ENCODE measurements at places on chromosomes 13 and 19.

- DNase-seq: no peak
Measured at GRCh38 chr13:49409008-49409407, 34.9 kb downstream of the CAB39L start.

DNA sequence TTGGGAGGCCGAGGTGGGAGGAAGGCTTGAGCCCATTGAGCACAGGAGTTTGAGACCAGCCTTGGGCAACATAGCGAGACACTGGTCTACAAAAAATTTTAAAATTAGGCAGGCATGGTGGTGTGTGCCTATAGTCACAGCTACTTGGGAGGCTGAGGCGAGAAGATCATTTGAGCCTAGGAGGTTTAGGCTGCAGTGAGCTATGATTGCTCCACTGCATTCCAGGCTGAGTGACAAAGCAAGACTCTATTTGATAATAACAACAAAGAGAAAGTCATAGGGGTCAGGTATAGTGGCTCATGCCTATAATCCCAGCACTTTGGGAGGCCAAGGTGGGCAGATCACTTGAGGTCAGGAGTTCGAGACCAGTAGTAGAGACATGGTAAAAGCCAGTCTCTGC lies 4.6 kb upstream of the SLC44A2 start:
- no peak for DNase-seq

- no peak for DNase-seq
Measured at GRCh38 chr13:111659842-111660241, 339.4 kb downstream of the TEX29 start.

- no peak for DNase-seq
Measured at GRCh38 chr13:50951366-50951765, 41.8 kb downstream of the RNASEH2B start.

GRCh38 chr19:50460161-50460765 lies 16.0 kb upstream of the EMC10 start:
- no peak for DNase-seq

DNA sequence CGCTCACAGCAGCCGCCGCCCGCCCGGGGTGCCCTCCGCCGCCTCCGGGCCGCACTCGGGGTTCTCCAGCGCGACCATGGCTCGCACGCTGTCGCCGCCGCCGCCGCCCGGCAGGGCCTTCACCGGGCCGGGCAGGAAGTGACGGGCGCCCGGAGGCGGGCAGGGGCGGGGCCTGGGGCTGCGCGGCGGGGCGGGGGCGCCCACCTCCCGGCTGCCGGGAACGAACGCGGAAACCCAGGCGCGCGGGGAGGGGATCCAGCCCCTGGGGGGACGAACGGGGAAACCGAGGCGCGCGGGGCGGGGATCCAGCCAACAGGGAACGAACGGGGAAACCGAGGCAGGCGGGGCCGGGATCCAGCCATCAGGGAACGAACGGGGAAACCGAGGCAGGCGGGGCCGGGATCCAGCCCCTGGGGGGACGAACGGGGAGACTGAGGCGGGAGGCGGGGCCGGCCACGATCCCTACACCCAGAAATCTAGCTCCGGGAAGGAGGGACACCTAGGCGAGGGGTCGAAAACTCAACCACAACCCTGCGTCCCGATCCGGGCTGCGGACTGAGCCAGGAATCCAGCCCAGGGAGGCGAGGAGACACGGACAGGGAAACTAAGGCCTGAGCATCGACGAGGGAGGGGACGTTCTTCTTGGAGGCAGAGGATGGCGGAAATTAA lies at the start of gene R3HDM4:
Gene R3HDM4, minus strand, starts transcription at position 140 of the 669 bp plus-strand sequence. Its CDS starts 62 bp downstream, at position 78.
- peak; percentile 71 for DNase-seq

DNA sequence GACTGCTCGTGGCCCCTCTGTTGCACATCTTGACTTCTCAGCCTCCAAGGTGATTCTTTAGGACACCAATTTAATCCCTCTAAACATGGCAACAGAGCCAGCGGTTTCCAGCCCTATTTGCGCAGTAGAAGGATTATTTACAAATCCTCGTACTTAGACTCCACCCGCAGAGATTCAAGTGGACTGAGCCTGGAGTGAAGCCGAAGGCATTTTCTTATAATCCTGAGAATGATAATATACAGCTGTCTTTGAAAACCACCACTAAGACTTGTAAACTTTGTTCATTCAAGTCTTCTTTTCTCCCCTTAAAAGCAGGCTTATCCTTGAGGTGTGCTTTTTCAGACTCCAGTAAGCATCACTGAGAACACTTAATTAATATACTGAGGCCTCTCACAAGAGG lies 4.8 kb upstream of the DPRX start:
- no peak for DNase-seq

DNA sequence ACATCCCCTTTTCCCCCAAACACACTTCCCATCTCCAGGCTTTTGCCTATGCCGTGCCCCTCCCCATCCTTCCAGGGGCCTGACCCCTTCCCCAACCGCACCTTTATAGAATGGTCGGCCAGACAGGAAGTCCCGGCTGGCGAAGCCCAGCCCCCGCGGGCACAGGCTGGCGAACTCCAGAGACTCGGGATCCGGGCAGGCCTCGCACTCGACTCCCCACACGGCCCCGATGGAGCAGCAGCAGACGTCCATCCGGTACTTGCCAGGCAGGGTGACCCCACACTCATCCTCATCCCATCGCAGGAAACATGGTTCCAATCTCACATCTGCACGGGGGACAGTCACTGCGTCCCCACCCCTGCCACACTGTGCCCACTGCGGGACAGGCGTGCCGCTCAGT lies 25.7 kb downstream of the FBN3 start:
- no peak for DNase-seq

GRCh38 chr19:4622695-4623421 lies 16.5 kb upstream of the TNFAIP8L1 start:
- DNase-seq: no peak

GRCh38 chr19:46351241-46352041 lies 4.6 kb downstream of the PPP5C start:
- DNase-seq: no peak

DNA sequence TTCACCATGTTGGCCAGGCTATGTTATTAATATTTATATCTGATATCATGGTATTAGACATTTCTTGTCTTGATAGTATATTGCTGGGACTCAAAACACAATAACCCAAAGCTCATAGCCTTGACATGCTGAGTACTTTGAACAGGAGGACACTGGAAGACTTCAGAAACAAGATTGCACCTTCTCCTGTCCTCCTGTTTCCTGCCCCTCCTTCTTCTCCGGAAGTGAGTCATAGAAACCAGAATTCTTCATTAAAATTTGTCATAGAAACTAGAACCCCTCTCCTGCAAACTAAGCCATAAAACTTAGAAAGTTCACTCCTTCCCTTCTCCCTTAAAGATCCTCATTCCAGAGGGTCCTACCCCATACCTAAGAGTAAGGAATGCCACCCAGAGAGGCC lies 400.2 kb downstream of the SLITRK5 start:
- no peak for DNase-seq

DNA sequence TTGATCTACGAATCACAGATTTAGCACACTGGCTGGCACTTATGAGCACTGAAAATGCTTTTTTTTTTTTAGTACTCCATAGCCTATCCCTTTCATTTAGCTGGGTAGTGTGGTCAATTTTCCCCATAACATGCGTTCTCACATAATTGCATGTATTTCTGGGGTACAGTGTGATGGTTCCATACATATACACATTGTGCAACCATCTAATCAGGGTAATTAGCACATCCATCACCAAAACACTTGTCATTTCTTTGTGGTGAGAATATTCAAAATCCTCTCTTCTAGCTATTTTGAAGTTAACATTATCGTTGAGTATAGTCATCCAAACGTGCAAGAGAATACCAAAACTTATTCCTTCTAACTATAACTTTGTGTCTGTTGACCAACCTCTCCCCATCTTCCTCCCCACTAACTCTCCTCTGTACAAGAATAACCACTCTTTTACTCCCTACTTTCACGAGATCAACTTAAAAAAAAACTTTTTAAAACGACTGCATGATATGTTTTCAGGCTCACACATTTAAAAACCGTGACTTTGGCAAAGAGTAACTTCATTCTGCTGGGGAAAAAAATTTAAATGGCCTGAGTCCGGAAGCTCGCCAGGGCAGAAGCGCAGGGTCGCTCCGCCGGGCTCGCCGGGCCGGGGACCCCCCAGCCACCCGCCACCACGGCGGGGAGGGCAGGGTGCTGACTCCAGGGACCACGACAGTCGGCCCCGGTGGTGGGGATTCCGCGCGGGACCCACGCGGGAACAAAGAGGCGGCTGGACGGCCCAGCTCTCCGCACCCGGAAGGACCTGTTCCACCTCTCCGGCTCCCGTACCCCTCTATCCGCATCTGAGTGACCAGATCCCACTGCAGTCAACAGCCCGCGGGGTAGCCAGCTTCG lies 868 bp upstream of the UBAC2 start:
- no peak for DNase-seq

GRCh38 chr19:36201684-36202083 lies 12.8 kb downstream of the ZNF565 start:
- no peak for DNase-seq

- DNase-seq: no peak
Measured at GRCh38 chr19:41767115-41767514, 11.8 kb downstream of the CEACAM6 start.

DNA sequence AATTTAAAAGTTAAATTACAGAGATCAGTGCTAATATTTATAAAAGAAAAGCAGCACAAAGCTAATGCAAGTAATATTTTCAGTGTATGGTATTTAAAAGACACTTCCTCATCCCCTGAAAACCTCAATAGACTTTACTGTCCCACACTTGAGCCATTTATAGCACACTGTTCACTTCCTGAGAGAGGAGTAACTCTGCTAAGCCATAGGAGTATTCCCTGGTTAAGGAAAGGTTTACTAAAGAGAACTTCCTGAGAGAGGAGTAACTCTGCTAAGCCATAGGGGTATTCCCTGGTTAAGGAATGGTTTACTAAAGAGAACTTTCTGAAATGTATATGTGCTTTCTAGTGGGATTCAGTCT lies 159.4 kb downstream of the NHLRC3 start:
- DNase-seq: no peak
